ENCODE measurements at places on chromosomes 3 and 15.

DNA sequence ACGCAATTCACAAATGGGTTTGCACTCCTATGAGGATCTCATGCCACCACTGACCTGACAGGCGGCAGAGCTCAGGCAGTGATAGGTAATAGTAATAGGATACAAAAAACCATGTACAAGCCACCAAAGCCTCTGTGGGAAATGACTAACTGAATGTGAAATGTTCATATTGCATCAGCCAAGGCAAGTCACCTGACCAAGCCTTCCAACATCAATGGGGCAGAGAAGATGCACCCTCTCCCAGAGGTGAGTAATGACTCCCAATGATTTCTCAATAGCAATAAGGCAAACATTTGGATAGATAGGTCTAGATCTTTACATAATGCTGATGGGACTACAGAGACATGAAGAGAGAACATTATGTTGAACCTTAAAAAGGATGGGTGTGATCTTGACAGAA, 14.9 kb downstream of the CNTN3 start:
- no peak for DNase-seq

GRCh38 chr15:60371175-60372051, 26.4 kb downstream of the ANXA2 start:
- peak; percentile 26 for DNase-seq

DNA sequence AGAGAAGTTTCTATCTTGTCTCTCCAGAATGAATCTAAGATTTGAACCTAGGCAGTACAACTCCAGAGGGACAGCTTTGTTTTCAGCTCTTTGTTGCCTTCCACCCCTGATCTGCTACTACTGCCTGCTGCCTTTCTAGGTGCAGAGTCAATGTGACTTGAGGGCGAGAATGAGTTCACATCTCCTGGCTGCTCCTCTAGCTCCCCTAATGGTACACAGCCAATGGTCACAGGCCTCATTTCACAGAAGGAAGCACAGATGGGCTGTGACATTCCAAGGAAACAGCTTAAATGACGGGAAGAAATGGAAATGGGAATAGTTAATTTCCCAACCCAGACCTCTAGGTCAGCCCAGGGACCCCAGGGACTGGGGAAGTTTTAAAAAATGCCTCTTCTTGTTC, 32.4 kb downstream of the FAM43A start:
- no peak for DNase-seq

- DNase-seq, result no peak
Observed at GRCh38 chr15:68787609-68788263, 33.0 kb downstream of the ANP32A start.

- no peak for DNase-seq
Observed at GRCh38 chr3:157438194-157438730, 1.6 kb downstream of the PTX3 start.

DNA sequence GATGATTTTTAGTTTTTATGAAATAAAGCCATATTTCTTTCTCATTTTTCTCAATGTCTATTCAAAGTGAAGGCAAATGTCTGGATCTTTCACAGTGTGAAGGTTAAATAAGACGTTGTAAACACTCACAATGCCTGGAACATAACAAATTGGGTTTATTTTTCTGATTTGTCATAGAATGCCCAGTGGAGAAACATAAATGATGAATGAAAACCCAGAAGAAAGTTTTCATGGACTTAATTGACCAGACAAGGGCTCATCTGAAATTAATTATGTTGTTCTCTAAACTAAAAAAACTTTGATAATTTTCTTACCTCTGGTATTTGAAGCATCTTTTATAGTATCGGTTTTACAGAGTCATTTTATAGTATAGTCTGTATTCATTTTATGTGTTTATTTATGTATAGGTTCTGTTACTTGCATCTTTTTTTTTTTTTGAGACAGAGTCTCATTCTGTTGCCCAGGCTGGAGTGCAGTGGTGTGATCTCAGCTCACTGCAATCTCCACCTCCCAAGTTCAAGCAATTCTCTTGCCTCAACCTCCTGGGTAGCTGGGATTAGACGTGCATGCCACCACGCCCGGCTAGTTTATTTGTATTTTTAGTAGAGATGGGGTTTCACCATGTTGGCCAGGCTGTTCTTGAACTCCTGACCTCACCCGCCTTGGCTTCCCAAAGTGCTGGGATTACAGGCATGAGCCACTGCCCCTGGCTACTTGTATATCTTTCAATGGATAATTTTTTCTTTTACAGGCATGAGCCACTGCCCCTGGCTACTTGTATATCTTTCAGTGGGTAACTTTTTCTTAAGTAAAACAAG, 15.1 kb upstream of the BNIP2 start:
- DNase-seq, result no peak

GRCh38 chr3:87997298-87997697, 61.5 kb downstream of the CGGBP1 start:
- peak; percentile 58 for DNase-seq

DNA sequence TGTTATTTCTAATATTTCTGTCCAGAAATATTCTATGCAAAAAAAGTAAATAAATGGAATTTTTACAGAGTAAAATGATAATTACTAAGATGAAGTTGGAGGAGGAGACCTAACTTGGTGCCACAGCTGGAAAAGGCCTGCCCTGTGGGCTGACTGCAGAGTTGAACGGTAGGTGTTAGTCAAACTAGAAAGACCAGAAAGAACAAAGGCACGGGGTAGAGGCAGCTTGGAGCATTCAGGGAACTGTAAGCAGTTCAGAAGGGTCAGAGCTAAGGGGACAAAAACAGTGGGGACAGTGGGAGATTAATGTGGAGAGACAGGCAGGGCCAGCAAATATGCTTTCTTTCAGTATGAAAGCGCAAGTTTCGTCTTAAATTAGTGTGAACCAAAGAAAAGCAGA, 39.3 kb upstream of the PTPRG start:
- no peak for DNase-seq

GRCh38 chr3:168654700-168655099, 559.0 kb upstream of the GOLIM4 start:
- no peak for DNase-seq

- no peak for DNase-seq
Observed at GRCh38 chr3:123602325-123602724, 17.5 kb upstream of the HACD2 start.

DNA sequence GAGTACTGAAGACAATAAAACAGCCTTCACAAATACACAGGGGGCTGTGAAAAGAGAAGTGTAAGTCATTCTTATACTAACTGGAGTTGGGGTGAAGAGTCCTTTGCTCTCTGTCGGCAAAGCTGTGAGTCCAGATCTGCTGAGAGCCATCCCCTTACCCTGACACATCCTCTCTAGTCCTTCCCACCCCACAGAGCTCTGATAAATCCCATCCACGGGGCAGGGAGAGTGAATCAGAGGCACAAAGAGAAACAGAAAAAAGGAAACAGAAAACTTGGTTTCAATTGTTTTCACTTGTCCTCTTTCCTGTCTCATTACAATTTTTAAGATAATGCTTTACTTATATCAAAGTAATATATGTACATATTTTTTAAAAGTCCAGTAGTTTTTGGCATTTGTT, 18.2 kb upstream of the ZNF639 start:
- DNase-seq, result no peak

GRCh38 chr3:61569856-61570580, 8.6 kb downstream of the PTPRG start:
- no peak for DNase-seq

GRCh38 chr15:92645731-92646130, 9.8 kb downstream of the FAM174B start:
- no peak for DNase-seq

- no peak for DNase-seq
Observed at GRCh38 chr3:105162448-105162847, 204.3 kb upstream of the ALCAM start.

DNA sequence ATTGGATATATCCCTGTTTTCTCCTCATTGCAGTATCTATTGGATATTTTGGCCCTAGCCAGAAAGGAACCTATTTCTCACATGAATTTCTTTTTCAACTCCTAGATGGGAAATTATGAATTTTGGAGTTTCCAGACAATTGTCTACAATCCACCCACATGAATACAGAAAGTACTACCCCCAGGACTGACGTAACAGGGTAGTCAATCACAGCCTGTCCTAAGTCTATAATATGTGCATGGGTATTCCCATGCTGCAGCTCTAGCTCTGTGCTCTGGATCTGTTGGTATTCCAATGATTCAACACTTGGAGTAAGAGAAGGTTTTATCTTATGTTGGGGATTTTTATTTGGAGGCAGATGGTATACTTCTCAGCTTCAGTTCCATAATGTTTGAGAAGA, 393.1 kb upstream of the ARRDC4 start:
- DNase-seq, result no peak

DNA sequence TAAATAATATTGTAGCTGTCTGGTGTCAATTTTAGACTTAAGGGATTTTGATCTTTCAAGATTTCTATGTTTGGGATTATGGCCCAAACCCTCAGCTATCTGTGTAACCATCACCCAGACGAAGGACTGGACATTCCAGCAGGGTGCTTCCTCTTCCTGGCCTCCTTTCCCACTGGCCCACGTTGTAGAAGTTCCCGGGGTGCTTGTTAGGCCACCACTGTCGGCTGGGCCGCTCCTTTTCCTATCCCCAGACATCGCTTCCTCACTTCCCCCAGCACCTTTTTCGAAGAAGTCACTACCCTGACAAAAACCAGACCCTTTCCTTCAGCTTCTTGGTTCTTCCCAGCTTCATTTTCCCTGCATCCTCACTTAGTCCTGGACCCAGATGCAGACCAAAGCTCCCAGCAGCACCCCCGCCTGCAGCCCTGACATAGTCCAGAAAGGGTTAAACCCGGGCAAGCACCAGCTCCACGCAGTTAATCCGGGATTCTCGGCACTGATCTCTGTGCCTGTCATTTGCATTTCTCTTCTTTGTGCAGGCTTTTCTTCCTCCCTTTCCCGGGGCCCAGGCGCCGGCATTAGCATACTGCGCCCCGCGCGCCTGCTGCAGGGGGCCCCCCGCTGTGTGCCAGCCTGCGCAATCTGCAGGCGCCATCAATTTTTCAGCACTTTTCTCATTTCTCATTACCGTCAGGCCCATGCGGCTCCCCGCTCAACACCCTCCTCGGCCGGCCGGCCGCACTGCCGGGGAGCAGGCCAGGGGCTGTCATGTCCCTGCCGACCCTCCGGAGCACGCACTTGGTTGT, 90.6 kb downstream of the ZNF621 start:
- no peak for DNase-seq

- peak; percentile 29 for DNase-seq
Observed at GRCh38 chr3:12750658-12751071, 8.4 kb downstream of the TMEM40 start.

GRCh38 chr3:70824078-70824477, 511.6 kb upstream of the MDFIC2 start:
- DNase-seq, result no peak

GRCh38 chr3:133479895-133480669, 80.2 kb downstream of the BFSP2 start:
- no peak for DNase-seq

- DNase-seq, result peak; percentile 13
Observed at GRCh38 chr15:51227940-51228732, 110.3 kb downstream of the CYP19A1 start.

DNA sequence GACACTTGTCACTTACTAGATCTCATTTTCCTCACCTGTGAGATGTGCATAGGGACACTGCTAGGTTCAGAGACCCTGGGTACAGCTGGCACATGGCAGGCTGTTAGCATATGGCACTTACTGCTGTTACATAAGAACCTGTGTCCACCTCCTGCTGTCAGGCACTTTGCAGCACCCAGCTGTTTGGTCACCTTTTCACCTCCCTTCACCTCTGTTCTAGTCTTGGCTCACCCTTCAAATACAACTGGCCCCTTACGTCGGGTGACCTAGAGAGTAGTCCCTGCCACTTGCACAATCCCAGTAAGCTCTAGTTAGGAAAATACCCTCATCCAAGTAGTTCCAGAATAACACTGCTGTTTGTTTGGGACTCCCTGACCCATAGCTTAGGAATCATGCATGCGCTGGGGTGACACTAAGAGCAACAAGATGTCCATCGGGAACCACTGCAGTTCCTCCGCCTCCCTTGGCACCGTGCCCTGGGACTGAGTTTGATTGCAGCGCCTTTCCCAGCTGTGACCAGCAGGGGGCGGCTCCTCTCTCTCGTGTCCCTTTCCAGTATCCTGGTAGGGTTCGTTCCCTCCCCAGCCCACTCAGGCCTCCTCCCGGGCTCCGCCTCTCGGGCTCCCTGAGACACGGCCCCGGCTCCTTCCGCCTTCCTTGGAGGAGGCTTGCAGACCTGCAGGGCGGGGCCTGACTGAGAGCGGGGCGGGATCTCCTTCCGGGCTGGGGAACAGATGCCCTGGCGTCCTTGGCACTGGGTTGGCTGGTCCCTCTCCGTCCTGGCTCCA, 78.6 kb downstream of the ABHD5 start:
- peak; percentile 76 for DNase-seq

GRCh38 chr15:89090791-89091626, 2.8 kb downstream of the ABHD2 start:
- peak; percentile 59 for DNase-seq

- DNase-seq, result no peak
Observed at GRCh38 chr15:81752546-81752942, 293.3 kb downstream of the MEX3B start.

DNA sequence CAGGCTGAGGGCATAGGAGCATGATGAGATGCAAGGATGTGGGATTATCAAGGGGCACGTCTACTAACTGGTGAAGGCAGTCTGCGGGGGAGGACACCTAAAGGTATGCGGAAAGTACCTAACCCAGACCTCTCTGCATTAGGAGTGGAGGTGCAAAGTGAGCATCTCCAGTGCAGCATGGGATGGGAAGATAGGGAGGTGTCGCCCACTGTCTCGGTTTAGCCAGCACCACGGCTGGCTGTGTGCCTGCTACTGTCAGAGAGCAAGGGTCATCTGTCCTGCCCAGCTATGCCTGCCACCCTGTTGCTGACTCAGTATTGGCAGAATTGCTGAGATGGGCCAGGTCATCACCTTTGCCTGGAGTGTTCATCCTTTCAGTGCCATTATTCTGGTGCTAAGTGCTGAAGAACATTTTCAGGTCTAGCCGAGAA, 40.1 kb downstream of the OXNAD1 start:
- DNase-seq, result peak; percentile 50

DNA sequence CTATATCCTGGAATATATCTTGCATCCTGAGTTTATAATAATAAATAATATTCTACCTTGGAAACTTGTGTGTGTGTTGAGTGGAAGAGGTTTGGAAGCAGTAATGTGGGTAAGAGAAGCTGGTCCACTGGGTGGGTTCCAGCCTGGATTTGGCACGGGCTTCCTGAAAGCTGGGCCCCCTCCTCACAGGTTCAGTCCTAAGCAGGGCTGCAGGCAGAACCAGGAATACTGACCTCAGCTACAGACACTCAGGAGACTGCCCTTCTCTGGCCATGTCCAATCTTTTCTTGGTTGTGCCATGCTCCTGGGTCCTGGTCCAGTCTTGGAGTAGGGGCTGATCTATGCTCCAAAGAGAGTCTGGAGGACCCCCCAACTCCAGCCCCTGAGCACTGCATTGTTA, 4.5 kb downstream of the MYD88 start:
- no peak for DNase-seq
